ENCODE measurements at places on chromosomes 5 and 9. TPM values are rescaled to one million over a fixed set of nuclear protein-coding genes. Genes with fewer than 3 reads are reported as not detected.

RETREG1 gene
- 17.0 TPM for total RNA-seq

TSSK1B gene
- total RNA-seq = not detected

SPINK6 gene
- total RNA-seq = not detected

ARHGEF37 gene
- total RNA-seq = 5.5 TPM

GTF3C5 gene
- total RNA-seq = 94.3 TPM

IL3 gene
- total RNA-seq = not detected

ARHGAP26 gene
- total RNA-seq = 8.6 TPM

PHF19 gene
- 18.5 TPM for total RNA-seq

CCNI2 gene
- 1.6 TPM for total RNA-seq

IFNB1 gene
- not detected for total RNA-seq

IFNK gene
- not detected for total RNA-seq

NTNG2 gene
- 0.42 TPM for total RNA-seq

DMRTA1 gene
- 1.1 TPM for total RNA-seq

DNAH5 gene
- total RNA-seq = 4.4 TPM

CATSPER3 gene
- 0.13 TPM for total RNA-seq

GDF9 gene
- total RNA-seq = 0.89 TPM

ADAMTS12 gene
- 4.1 TPM for total RNA-seq

UQCRQ gene
- 197 TPM for total RNA-seq

SH3RF2 gene
- total RNA-seq = 10.3 TPM

CA9 gene
- total RNA-seq = 0.27 TPM

IFNA21 gene
- not detected for total RNA-seq

NUTM2G gene
- total RNA-seq = not detected

DRD1 gene
- total RNA-seq = not detected

PRRT1B gene
- not detected for total RNA-seq

UAP1L1 gene
- total RNA-seq = 9.7 TPM

BTNL8 gene
- not detected for total RNA-seq

PCDHB16 gene
- total RNA-seq = 0.92 TPM

F2RL2 gene
- 2.0 TPM for total RNA-seq

SYK gene
- total RNA-seq = 12.3 TPM

C9orf152 gene
- not detected for total RNA-seq

GZMA gene
- not detected for total RNA-seq

FGF1 gene
- total RNA-seq = 12.1 TPM

KIF3A gene
- total RNA-seq = 10.6 TPM

LRRC14B gene
- total RNA-seq = not detected

SLC6A18 gene
- total RNA-seq = not detected

ARID3C gene
- 0.48 TPM for total RNA-seq

OR1J2 gene
- total RNA-seq = not detected

Measured in kidney epithelial cell (primary cell).